BJ (cell line): ENCODE measurements at places on chromosomes 2 and 18.

- no peak for DNase-seq
These were observed 18.1 kb downstream of the CYP1B1 start for GRCh38 chr2:38057651-38058410.

- DNase-seq, result no peak
These were observed 38.1 kb downstream of the AFTPH start for GRCh38 chr2:64562148-64562784.

DNA sequence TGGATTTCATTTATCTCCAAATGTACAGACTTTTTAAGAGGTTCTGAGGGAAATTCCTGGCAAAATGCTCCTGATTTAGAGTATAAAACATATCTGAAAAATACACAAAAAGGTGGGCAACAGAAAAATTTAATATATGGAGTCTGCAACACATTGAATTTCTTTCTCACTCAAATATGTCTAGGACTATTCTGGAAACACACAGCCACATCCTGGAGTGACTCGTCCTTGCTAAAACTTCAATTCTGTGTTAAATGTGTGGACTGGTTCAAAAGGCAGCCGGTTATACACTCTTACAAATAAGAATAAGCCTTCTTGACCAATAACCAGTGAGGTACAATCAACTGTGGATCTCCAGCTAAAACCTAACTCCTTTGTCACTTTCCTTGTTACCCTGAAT is 44.1 kb upstream of the RND3 start:
- DNase-seq, result no peak

- DNase-seq, result no peak
These were observed 729.6 kb upstream of the ZNF804A start for GRCh38 chr2:183868707-183869106.

GRCh38 chr2:14340703-14341102 is 291.8 kb upstream of the LRATD1 start:
- DNase-seq, result no peak

GRCh38 chr2:213275265-213275664 is 9.0 kb upstream of the SPAG16 start:
- no peak for DNase-seq

- DNase-seq, result no peak
These were observed 152.1 kb upstream of the SIX3 start for GRCh38 chr2:44789446-44789845.

- no peak for DNase-seq
These were observed 54.1 kb downstream of the ANTXR1 start for GRCh38 chr2:69067026-69067630.

DNA sequence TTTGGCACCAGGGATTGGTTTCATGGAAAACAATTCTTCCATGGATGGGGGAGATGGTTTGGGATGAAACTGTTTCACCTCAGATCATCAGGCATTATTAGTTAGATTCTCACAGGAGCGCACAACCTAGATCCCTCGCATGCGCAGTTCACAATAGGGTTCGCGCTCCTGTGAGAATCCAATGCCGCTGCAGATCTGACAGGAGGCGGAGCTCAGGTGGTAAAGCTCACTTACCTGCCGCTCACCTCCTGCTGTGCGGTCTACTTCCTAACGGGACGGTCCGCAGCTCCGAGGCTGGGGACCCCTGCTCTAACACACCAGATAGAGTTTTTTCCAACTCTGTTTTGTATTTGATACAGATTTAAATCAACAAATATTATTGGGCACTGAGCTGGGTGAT is 286.5 kb downstream of the MTX2 start:
- no peak for DNase-seq

- DNase-seq, result no peak
These were observed 84.5 kb downstream of the ANKRD12 start for GRCh38 chr18:9221040-9221439.

DNA sequence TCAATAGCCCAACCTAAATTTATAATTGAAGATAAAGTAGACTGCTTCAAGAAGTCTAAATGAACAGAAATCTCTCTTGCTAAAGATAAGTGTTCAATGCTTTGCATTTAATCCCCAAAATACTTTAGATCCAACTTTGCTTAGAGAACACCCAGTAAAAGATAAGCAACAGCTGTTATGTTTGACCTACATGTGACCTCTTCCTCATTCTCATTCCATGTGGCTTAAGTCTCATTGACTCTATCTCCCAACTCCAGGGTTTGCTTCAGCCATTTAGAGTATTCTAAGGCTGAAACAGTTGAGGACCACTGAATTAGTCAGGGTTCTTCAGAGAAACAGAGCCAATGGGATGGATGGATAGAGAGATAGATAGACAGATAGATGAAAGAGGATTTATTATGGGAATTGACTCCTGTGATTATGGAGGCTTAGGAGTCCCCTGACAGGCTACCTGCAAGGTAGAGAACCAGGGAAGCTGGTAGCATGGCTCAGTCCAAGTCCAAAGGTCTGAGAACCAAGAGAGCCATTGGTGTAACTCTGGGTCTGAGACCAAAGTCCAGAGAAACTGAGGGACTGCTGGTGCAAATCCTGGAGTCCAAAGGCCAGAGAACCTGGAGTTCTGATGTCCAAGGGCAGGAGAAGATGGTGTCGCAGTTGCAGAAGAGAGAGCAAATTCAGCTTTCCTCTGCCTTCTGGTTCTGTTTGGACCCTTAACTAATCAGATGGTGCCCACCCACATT is 32.1 kb downstream of the CRYGD start:
- no peak for DNase-seq

GRCh38 chr2:205107810-205108209 is 562.5 kb downstream of the PARD3B start:
- no peak for DNase-seq

DNA sequence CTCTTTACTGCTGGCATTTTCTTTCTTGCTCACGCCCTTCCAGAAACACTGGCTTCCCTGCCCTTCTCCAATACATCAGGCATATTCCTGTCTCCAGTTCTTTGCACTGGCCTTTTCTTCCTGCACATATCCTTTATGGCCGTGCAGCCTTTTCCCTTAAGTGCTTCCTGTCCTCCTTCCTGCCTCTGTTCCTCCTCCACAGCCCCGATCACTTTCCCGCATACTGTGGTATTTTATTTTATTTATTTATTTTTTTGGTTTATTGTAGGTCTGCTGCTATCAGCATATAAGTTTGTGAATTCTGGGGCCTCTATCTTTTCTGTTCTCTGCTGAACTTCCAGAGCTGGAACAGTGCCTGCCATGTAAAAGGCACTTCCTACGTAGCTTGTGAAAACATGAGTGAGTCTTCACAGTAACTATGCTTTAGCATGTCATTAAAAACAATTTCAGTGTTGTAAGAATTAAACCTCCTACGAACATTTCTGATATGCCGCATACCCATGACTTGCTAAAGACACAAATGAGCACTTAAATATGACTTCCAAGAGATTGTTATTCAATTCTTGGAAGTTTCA is 289.1 kb downstream of the TRIB2 start:
- no peak for DNase-seq

DNA sequence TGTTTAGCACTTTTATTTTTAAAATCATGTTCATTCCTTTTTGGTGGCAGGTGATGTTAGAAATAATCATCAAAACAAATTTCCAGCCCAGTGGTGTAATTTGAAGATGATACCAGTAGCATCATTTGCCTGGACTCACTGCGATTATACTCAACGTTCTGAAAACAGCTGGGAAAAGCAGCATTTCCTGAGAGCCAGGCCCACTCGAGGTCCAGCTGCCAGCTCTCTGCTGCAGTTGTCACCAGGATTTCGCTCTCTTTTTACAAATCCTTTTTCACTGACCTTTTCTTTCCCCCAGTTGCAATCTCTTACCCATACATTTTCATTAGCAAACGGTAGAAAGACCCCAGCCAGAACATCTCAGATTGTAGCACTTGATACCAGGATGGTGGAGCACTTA is 110.6 kb upstream of the LYPD1 start:
- DNase-seq, result no peak

DNA sequence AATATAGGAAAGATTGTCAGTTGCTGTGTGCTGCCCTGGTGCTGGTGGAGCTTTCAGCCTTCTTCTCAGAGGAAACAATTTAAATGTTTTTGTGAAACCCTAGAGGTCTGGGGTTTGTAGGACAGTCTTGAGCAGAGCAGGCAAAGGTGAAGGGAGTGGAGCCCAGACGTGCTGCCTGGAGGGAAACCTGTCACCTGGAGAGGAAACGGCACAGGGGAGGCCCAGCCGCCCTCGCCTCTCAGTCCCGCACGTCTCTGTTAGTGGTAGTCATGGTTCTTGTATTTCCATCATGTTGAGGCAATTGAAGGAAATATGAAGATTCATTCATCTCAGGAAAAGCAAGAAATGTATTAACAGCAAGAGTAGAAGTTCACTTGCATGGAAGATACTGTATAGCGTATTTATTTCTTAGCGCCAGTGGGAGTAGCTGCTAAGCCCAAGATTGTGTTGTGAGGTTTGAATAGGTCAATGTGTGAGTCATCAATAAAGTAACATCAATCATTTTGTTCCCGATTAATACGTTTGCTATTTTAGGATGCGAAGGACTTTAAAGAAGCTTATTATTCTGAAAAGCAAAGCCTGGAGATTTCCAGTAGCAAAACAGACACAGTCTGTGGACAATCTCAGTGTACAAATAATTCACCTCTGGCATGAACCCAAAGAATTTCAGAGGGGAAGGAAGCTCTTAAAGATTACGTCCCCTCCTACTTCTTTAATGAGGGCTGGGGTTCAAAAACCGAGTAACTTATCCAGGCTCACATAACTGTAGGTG is 70.4 kb downstream of the LRRFIP1 start:
- no peak for DNase-seq

- no peak for DNase-seq
These were observed 120.3 kb downstream of the PXDN start for GRCh38 chr2:1623906-1624445.

DNA sequence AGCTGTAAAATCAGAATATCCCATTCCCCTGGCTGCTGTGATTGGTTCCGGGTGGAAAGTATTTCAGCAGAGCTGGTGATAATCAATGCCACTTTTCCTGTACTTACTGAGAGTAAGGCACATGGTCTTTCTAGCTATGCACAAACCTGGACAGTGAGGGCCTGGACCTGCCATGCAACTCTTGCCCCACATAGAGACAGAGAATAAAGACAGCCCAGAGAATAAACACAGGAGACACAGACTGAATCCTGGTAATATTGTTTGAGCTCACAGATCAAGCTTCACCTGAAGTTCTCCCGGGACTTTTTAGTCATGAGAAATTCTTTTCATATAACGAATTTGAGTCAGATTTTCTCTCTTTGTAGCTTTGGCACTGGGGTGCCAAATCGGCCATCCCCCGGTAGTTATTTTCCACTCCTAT is 81.9 kb downstream of the ACAA2 start:
- no peak for DNase-seq

DNA sequence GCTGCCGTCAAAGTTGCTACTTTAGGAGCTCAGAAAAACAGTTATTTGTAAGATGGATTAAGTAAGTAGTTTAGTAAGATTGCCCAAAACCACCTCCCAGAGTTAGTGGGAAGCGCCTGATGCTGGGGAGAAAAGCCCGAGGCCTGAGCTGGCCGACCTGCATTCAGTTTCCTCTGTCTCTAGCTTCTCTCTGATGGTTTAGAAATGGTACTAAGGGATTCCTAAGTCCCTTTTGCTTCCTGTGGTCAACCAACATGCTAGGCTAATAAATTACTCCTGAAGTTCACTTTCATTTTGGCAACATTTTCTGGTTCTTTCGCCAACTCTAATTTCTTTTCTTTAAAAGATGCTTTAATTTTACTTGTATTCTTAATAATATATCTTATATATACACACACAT is 60.1 kb downstream of the ASAP2 start:
- no peak for DNase-seq

DNA sequence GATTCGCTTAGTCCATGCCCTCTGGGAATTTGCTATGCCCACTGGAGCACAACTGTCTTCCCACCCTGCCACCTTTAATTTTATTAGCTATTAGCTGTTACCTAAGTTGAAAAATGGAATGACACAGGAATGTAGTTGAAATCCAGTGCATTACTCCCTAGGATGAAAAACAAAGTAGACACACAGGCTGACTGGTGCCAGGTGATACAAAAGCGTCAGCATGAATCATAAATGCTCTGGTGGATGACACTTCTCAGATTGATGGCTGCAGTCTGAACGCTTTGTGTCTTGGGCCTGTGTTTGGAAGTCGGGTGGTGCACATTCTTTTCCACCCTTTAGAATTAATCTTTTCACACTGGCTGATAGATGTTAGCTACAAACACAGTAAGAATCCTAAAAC is 802.0 kb downstream of the DCC start:
- DNase-seq, result no peak

GRCh38 chr18:36128530-36128870 is 640 bp downstream of the SLC39A6 start:
- no peak for DNase-seq

- DNase-seq, result no peak
These were observed 67.2 kb downstream of the PTRHD1 start for GRCh38 chr2:24725956-24726355.

DNA sequence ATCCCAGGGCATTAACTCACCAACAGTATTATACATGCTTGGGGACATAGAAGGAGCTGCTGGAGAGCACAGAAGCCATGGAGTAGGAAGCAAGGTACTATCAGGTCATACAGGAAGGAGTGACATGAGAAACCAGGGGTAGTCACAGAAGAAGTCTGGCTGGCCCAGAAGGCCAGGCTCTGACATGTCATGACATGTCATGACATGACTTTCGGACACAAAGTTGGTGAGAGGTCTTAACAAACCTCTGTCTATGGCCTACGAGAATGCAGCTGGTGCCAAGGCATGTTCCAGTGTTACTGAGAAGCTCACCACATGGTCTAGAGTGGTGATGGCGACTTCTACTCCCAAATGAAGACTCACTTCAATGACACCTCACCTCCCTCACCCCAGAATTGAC is 3.3 kb upstream of the CERS6 start:
- no peak for DNase-seq

- DNase-seq, result no peak
These were observed 31.0 kb downstream of the CELF4 start for GRCh38 chr18:37534627-37535026.

DNA sequence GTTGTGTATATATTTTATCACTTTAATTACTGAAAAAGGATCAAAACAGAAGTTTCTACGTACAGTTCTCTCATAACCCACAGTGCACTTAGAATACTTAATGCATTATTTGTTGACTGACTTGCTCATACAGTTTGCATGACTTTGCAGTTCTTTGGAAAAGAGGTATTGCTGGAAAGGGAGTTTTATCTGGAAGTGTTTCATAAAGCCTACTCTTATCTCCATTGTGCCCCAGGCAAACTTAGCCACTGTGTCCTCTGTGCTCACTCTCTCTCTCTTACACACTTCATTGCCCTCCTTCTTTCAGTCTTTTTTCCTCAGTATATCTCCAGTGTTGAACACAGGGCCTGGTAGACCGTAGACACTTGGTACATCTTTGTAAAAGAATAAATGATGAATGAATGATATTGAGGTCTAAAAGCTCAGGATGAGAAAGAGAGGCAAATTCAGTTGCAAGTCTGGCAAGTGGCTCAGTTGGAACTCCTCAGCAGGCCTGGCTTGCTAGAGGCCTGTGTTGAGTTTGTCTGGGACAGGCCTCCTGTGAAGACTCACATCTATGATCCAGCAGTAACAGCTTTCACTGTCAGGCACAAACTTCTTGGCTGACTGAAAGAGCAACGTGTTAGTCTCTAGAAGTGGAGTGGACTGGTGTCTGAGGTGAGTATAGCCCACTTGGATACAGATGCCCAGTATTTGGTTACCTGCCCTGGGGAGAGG is 56.1 kb downstream of the SETBP1 start:
- DNase-seq, result no peak

GRCh38 chr2:23622466-23622865 is 237.5 kb downstream of the KLHL29 start:
- no peak for DNase-seq
